A549 treated with Mapracorat at 1 μM for 4 hours (cell line): ENCODE measurements at places on chromosomes 5 and 9. TPM values are rescaled to one million over a fixed set of nuclear protein-coding genes. Genes with fewer than 3 reads are reported as not detected.

Gene ZNG1F
- total RNA-seq: 20.1 to 40.1 TPM (median 28.8 TPM) in 5 replicates

Gene MGAT1
- 68.0 to 90.7 TPM (median 86.9 TPM) in 5 replicates for total RNA-seq

Gene OR13C8
- total RNA-seq: not detected in 5 replicates

Gene FBN2
- 13.0 to 20.4 TPM (median 17.9 TPM) in 5 replicates for total RNA-seq

Gene PCDHA1
- total RNA-seq: 0.06 to 0.23 TPM (median 0.14 TPM) in 5 replicates

Gene ARHGEF28
- total RNA-seq: 11.5 to 12.4 TPM (median 11.9 TPM) in 5 replicates

Gene TEX48
- not detected in 5 replicates for total RNA-seq

Gene CDC25C
- 8.2 to 11.9 TPM (median 10.5 TPM) in 5 replicates for total RNA-seq

Gene SLC45A2
- 0.17 TPM in 1 of 5 replicates, not detected in the others for total RNA-seq

Gene AIF1L
- total RNA-seq: 1.3 to 1.8 TPM (median 1.7 TPM) in 5 replicates
